ENCODE measurements at places on chromosomes 2 and 18. TPM values are rescaled to one million over a fixed set of nuclear protein-coding genes. Genes with fewer than 3 reads are reported as not detected.

- DNase-seq, result no peak
Measured at GRCh38 chr18:57991552-57991951, 52.5 kb upstream of the NEDD4L start.

DNA sequence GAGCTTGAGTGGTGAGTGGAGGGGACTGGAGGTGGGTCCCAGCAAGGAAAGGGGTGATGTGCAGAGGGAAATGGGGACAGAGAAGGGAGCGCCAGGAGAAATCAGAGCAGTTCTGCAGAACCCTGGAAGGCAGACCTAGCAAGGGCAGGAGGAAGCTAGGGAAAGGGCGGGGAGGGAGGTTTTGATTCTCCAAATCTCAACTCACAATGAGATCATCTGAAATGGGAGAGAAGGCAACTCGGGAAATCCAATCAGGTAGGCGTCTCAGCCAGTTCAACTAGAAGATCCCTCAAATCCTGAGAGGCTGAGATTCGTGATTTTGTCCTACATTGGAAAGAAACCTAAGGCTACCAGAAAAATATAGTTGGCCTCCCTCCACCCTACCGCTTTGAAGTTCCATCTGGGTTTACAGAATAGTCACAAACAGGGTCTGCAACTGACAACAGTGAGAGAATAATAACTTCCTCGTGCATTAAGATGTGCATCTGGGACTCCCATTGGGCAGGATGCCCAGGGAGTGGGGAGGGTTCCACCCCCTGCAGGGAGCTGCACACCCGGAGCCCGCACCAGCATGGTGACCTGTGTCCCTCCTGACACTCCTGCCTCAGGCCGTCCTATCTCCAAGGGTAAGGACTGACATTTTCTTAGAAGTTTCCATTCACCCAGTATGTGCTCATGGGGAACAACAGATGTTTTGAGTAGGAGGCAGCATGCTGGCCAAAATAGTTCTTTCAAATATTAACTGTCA lies 113.3 kb upstream of the ODC1 start:
- DNase-seq, result no peak

GRCh38 chr2:21310493-21310892 lies 186.7 kb downstream of the TDRD15 start:
- no peak for DNase-seq

The EMX1 gene
- not detected for total RNA-seq

- DNase-seq, result no peak
Measured at GRCh38 chr2:13542642-13543041, 825.9 kb downstream of the TRIB2 start.

DNA sequence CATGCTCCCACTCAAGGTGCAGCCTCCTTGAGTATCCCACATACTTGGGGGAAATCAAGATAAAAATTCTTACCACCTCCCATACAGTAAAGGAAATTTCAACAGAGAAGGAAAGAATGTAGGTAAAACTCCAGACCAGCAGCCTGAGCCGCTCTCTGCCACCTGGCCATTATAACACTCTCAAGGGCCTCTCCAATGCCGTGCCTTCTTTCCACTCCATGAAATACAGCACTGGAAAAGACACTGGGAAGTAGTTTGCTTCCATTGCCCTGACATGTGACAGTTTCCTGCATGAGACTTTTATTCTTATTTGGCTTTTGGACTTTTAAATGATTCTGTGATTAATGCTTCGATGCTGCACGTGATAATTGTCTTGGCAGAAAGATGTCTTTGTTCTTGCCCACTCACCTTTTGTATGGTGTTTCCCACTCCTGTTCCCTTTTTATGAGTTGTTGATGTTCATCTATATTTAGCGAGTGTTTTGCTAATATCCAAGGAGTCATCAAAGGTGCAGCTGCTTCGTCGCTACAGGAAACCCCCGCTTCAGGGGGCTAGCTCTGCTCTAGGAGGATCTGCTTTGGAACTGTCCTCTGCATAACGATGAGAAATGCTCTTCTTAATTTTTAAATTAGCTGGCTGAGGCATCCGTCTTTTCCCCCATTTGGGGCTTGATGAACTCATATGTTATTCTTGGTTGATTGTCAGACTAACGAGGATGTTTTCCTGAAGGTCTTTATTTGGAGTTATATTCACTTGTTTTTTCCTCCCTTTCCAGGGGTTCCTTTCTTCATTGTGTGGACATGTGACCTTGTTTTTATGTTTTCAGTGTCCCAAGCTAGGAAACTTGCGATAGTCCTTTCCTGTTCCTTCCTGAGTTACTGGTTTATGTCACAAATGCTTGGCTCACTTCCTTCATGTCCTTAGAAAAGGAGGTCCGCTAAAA lies 179.4 kb downstream of the TXNL1 start:
- no peak for DNase-seq

The MBOAT2 gene
- total RNA-seq, result 21.3 TPM

The ERBB4 gene
- 0.04 TPM for total RNA-seq

DNA sequence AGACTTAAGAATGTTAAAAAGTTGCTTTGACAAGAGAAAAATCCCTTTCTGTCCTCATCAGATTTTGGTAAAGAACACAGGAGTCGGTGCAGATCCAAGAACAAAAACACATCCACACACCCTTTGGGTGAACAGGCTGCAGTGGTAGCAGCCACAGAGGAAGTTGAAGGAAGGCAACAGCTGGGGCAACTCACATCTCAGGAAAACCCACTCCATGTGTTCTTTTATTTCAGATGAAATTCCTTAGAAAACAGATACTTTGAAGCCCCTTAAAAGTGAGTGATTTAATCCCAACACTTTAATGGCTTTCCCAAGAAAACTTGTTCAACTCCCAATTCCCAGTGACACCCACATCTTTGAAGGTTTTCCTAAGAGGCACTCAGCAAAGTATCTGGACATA lies 271.3 kb downstream of the ICOS start:
- DNase-seq, result no peak

The ERICH2 gene
- total RNA-seq, result 1.1 TPM

DNA sequence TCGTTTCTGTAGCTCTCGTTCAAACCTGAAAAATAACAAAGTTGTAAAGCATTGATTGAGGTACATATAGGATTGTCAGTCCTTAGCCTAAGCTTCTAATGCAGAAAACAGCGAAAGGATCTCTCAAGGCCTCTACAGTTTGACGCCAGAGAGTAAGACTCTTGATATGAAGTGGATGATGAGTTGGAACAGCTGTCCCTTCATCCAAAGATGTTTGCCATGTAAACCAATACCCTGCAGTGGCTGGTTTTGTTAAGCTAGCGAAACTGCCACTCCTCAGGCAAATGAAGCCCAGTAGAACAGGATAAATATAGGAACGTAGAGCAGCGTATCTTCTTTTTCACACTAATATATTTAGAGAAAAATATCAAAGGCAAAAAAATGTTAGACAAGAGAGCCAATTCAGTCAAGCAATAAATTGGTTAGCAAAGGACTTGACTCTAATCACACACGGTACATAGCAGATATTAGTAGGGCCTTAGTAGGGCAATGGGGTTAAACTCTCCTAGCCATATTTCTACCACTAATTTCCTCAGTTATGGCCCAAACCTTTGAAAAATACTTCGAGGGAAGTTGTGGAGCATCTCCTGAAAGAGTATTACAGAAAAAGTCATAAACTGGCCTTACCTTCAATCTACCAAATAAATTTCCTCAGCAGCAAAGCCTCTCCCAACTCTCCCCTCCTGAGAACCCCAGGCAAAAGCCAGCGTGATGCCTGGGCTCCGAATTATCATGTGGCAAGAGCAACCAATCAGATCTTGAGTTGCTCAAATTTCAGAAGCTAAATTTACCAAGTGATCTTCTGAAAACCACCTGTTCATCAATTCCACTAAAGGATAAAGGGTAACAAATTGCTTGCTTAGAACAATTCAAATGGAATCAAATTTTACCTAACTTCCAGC lies at the start of gene NEB:
TSS of gene NEB (minus strand) at position 706 of the 902 bp plus-strand sequence. CDS start 1,320 bp downstream, outside the sequence.
- no peak for DNase-seq

GRCh38 chr2:220297093-220297492 lies 669.7 kb downstream of the SLC4A3 start:
- no peak for DNase-seq

DNA sequence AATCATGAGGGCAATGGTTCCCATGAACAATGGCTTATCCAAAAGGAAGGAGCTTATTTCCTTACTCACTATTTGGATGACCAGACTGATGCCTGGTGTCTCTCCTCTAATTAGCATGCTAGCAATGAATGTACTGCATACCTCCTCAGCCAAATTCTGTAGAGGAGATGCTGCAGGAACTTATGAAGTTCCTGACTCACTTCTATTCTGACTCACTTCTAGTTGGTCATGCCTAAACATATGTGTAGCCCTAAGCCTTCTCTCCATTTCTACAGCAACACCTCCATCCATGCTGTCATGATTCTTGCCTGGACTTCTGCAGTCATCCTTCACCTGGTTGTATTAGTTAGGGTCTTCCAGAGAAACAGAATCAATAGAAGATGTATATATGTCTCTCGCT lies 59.9 kb upstream of the MRPS9 start:
- no peak for DNase-seq

The CCDC150 gene
- total RNA-seq, result 1.4 TPM

The FIGN gene
- 2.4 TPM for total RNA-seq

DNA sequence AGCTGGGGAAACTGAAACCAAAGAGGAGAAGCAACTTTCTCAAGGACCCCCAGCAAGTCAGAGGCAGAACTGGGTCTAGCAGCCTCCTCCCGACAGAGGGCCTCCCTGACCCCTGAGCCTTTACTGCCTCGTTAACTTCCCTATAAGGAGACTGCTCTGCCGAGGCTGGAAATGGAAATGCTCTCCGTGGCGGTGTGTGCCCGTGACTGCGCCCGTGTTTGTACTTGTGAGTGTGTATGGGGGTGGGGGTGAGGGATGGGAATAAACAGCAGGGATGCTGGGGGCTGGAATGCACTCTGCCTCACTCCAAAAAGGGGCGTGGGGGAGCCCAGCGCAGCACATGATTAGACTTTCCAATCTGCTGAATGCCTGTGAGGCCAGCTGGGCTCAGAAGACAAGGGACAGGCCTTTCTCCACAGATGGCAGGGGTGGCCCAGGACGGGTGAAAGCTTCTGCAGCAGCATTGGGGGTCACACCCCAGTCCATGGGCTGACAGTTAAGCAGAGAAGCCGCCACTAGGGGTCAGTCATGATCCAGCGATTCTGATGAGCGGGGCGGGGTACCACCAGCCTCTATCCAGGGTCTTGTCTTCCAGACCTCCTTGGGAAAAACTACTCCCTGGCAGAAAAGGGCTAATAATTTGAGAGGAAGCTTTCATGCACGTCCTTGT lies 26.8 kb downstream of the MPHOSPH10 start:
- no peak for DNase-seq
